ENCODE measurements at places on chromosomes 2 and 18. TPM values are rescaled to one million over a fixed set of nuclear protein-coding genes. Genes with fewer than 3 reads are reported as not detected.

GRCh38 chr2:77328134-77328931 is 193.8 kb downstream of the LRRTM4 start:
- H3K27me3 ChIP-seq: no peaks in the 10 kb centered on the region
- no peaks in the 10 kb centered on the region for H3K36me3 ChIP-seq
- no peaks in the 10 kb centered on the region for H3K4me1 ChIP-seq
- no peak for DNase-seq
- no peak overlapping the region for H3K4me3 ChIP-seq

DNA sequence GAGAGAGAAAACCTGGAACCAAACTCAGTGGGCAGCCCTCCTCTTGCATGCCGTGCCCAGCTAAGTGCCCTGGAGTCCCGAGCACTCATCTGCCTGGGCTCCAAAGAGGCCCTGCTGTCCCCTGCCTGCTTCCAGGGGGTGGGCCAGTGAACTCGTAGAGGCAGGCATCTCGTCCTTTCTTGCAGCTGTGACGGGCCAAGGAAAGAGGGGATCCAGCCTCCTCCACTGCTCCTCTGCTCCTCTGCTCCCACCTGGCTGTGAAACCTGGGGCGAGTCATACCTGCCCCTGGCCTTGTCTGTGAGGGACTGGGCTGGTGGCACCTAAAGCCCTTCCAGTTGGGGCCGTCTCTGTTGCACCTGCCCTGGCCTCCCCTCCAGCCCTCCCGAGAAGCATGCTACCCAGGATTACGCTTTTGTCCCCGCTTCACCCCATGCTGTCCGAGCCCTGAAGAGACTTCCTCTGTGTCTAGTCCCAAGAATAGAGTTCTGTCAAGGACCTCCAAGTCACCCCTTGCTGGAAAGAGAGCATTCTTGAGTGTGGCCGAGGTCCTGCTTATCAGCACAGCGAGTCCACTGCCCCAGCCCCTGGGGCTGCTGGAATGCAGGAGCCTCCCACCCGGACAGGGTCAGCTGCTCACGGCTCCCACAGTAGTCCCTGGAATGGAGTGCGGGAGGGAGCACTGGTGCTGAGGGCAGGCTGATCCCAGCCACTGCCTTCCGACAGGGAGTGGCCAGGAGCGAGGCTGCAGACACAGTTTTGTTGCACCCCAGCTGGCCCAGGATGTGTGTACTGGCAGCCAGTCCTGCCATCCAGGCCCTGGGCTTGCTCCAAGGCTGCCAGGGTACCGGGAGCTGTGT is 14.3 kb downstream of the KCNK3 start:
- H3K27ac ChIP-seq: no peak overlapping the region
- H3K4me3 ChIP-seq: no peak overlapping the region
- no peaks in the 10 kb centered on the region for H3K27me3 ChIP-seq

GRCh38 chr2:197235711-197236110 is 74.9 kb downstream of the ANKRD44 start:
- H3K27me3 ChIP-seq: no peaks in the 10 kb centered on the region
- H3K4me1 ChIP-seq: no peaks in the 10 kb centered on the region
- DNase-seq: no peak
- no peaks in the 10 kb centered on the region for H3K36me3 ChIP-seq
- H3K27ac ChIP-seq: no peak overlapping the region
- no peak overlapping the region for H3K4me3 ChIP-seq

DNA sequence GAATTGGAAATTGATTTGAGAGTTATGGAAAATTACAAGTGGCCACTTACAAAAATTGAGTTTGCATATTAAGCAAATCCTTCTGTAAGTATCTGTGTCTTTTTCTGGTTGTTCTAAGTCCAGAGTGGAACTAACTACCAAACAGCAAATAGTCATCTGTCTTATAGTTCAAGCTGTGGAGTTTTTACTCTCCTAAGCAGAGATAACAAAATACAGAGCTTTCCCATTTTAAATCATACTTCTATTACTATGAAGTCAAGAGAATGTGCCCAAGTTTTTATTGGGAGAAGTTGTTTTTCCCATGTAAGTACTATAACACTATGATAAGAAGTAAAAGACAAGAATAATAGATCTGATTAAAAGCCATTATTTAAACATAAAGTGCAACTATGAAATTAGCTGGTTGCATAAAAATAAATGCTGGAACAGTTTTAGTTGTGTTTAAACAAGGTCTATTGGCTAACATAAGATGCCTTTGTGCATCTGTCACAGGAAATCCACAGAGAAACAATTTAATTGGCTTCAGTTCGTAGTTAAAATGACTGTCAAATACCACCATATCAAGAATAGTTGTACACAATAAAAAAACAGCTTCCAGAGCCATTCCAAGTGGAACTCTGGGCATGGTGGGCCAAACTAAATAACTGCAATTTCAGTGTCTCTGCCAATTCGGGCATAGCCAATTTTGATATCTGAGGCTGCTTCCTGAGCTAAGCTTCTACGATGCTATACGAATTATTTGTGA is 1467.4 kb upstream of the NXPH2 start:
- no peak overlapping the region for H3K4me3 ChIP-seq
- no peaks in the 10 kb centered on the region for H3K4me1 ChIP-seq
- H3K27me3 ChIP-seq: no peaks in the 10 kb centered on the region
- no peak overlapping the region for H3K27ac ChIP-seq
- no peak for DNase-seq

- DNase-seq: no peak
- no peak overlapping the region for H3K27ac ChIP-seq
- no peak overlapping the region for H3K4me3 ChIP-seq
- peaks cover 80% of the 10 kb centered on the region for H3K27me3 ChIP-seq
Observed at GRCh38 chr2:176079831-176080539, 3.8 kb downstream of the EVX2 start.

SNORC gene
- total RNA-seq: 4.0 TPM

DNA sequence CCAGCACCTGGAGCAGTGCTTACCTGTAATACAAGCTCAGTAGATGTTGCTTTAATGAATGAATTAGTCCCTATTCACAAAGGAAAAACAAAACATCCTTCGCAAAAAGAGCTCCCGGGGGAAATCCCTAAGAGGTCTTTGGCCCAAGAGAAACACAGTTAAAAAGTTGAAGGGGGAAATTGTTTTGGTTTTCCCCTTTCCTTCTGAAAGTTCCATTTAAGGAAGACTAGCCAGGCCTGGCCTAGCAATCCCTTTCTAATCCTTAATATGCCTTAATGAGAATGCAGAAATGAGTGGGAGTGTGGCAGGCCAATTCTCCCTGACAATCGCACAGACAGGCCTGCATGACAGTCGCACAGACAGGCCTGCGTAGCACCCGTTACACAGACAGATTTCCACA is 33.5 kb upstream of the REL start:
- H3K27ac ChIP-seq: no peak overlapping the region
- H3K27me3 ChIP-seq: no peaks in the 10 kb centered on the region
- no peaks in the 10 kb centered on the region for H3K36me3 ChIP-seq
- H3K4me3 ChIP-seq: no peak overlapping the region
- DNase-seq: no peak
